ENCODE measurements at places on chromosomes 12 and 14. TPM values are rescaled to one million over a fixed set of nuclear protein-coding genes. Genes with fewer than 3 reads are reported as not detected.

DNA sequence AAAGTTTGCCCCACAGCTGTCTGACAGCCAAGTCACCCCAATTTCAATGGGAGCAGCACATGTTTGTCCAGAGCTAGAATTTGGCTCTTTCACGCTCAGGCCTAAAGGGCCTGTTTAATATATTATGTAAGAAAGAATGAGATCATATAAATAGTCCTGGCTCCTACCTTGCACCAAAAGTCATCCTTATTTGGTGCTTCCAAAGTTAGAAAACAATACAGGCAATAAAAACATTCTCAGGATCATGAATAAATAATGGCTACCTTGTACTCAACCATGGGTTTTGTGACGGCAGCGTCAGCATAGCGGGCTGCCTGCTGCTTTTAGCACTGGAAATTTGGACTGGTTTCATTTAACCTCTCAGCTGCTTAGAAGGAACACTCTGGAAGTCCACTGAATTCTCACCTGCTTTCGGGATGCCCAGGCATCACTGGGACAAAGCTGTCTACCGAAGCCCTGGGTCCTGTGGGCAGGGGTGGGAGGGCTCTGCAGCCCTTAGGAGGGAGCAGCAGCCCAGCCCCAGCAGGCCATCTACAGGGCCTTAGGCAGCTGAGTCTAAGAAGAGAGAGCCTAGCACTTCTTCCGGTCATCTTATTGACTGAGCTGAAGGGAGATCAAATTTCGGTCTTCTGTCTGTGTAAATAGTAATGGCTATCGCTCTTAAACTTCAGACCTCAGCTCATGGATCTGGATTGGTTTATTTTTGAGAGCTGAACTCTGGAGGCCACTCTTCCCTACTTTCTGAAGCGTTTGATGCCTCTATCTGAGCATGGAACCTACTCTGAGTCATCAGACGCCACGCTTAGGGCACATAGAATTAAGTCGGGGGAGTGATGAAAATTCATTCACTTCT, 106.5 kb downstream of the SAMD4A start:
- DNase-seq = no peak
- H3K4me1 ChIP-seq = peaks cover 27% of the 10 kb centered on the region
- no peak overlapping the region for H3K27ac ChIP-seq
- no peaks in the 10 kb centered on the region for H3K36me3 ChIP-seq
- H3K4me3 ChIP-seq = no peak overlapping the region

- H3K4me3 ChIP-seq = no peak overlapping the region
- H3K36me3 ChIP-seq = no peaks in the 10 kb centered on the region
- H3K27ac ChIP-seq = no peak overlapping the region
- no peaks in the 10 kb centered on the region for H3K27me3 ChIP-seq
Measured at GRCh38 chr12:65818454-65819382, 5.6 kb upstream of the HMGA2 start.

The OR6C76 gene
- not detected for total RNA-seq

DNA sequence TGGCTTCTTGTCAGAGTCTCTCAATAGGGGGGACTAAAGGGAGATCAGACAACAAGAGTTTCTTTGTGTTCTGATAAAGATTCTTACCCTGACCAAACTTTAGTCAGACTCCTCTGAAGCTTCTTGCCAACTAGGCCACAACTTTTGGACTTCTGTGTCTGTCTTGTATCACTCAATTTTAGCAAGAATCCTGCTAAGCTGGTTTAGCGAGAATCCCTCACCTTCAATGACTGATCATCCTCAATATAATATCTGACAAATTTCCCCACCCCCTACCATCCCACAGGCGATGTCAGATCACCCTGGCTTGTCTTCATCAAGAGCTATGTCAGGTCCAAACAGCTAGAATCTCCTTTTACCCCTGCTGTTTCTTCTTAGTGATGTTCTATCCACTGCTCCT, 215.2 kb downstream of the RASSF9 start:
- no peak overlapping the region for H3K27ac ChIP-seq
- H3K36me3 ChIP-seq = no peaks in the 10 kb centered on the region
- no peaks in the 10 kb centered on the region for H3K27me3 ChIP-seq
- H3K4me1 ChIP-seq = no peaks in the 10 kb centered on the region

DNA sequence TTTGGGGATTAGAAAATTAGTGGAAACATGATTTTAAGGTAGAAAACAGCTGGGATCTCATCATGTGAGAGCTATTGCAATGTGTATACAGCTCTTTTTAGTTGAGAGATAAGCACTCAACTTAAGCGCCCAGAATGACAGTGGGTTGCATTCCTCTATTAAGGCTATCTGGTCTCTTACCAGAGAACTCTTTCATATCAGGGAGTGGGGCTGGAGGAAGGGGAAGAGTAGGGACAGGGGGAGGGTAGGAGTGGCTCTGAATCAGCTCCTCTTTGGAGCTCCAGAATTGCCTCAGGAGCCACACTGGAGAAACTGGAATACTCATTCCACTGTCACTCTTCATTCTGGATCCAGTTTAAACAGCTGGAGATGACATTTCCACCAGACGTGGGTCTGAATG, 9.2 kb upstream of the PLEKHG3 start:
- no peak for DNase-seq
- no peaks in the 10 kb centered on the region for H3K27me3 ChIP-seq
- H3K4me3 ChIP-seq = no peak overlapping the region
- H3K4me1 ChIP-seq = peaks cover 5% of the 10 kb centered on the region
- H3K27ac ChIP-seq = no peak overlapping the region

DNA sequence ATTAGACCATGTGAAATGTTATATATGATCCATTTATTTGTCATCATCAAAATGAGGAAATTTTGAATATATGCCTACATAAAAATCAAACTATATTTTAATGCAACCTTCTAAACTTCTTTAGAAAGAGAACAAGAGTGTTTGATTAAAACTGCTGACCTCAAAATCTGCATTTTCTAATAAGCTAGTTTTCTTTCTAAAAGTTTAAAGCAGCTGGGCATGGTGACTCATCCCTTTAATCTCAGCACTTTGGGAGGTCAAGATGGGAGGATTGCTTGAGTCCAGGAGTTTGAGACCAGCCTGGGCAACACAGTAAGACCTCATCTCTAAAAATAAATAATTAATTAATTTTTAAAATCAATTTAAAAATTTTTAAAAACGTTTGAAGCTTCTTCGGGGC, 36.2 kb downstream of the GNPTAB start:
- no peaks in the 10 kb centered on the region for H3K4me1 ChIP-seq
- H3K4me3 ChIP-seq = no peak overlapping the region
- H3K36me3 ChIP-seq = no peaks in the 10 kb centered on the region
- H3K27me3 ChIP-seq = no peaks in the 10 kb centered on the region
- no peak overlapping the region for H3K27ac ChIP-seq
- no peak for DNase-seq

- H3K27me3 ChIP-seq = no peaks in the 10 kb centered on the region
- no peaks in the 10 kb centered on the region for H3K36me3 ChIP-seq
- no peak overlapping the region for H3K4me3 ChIP-seq
- H3K4me1 ChIP-seq = peaks cover 6% of the 10 kb centered on the region
- no peak for DNase-seq
Measured at GRCh38 chr12:45966486-45966885, 23.9 kb downstream of the SCAF11 start.

DNA sequence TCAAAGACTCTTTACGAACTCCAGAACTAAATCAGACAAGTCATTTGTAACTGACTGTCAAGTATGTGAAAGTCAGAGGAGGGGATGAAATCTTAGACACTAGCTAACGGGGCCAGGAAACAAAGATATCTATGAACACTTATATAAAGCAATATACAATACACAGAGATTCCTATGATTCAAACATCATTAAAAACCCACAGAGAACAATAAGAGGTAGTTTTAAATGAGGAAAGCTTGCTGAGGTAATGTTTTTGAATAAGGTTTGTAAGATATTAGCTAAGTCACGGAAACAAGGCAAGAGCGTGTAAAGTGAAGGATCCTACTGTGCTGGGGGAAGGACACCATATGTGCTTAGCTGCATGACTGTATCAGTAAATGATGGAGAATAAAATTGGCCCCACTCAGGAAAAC, 36.7 kb downstream of the SAV1 start:
- peaks cover 3% of the 10 kb centered on the region for H3K36me3 ChIP-seq
- no peaks in the 10 kb centered on the region for H3K4me1 ChIP-seq
- no peak overlapping the region for H3K4me3 ChIP-seq
- H3K27ac ChIP-seq = no peak overlapping the region
- no peaks in the 10 kb centered on the region for H3K27me3 ChIP-seq

DNA sequence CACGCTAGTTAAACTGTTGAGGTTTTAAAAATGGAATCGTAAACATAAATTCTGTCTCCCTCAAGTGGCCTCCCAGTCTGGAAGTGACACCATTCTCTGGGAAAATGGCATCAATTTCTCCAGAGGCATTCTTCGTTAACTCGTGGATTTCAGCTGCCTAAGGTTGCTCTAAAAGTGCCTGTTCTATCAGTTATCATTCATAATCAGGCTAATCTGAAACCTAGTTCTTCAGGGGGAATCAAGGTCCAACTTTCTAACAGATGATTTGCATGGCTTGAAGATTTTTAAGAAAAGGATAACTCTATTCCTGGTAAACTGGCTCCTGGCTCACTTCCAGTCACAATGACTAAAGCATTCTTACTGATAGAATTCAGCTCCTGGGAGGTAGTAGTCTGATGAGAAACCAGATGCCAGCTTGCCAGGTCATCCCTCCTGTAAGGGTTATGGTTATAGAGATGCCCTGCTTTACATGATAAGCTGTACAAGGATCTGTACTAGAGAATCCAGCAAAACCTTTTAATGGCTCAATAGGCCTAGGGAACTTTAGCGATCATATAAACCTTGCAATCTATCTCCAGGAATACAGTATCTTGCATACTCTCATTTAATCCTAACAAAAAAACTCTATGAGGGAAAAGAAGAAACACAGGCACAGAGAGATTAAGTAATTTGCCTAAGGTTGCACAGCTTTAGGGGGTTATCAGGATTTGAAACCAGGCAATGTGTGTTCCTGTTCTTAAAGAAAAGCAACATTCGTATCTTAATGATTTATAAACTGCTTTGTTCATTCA, 1.5 kb downstream of the L3HYPDH start:
- no peaks in the 10 kb centered on the region for H3K27me3 ChIP-seq
- peaks cover 5% of the 10 kb centered on the region for H3K36me3 ChIP-seq
- H3K4me1 ChIP-seq = peaks cover 7% of the 10 kb centered on the region
- DNase-seq = no peak
- H3K27ac ChIP-seq = no peak overlapping the region
- peak overlapping the region; percentile 77 for H3K4me3 ChIP-seq

- no peak overlapping the region for H3K27ac ChIP-seq
- no peak overlapping the region for H3K4me3 ChIP-seq
- peaks cover 3% of the 10 kb centered on the region for H3K4me1 ChIP-seq
- no peak for DNase-seq
- H3K27me3 ChIP-seq = no peaks in the 10 kb centered on the region
- H3K36me3 ChIP-seq = no peaks in the 10 kb centered on the region
Measured at GRCh38 chr12:65497660-65498059, 219.2 kb downstream of the MSRB3 start.

The CYP27B1 gene
- 3.3 TPM for total RNA-seq

The FAM161B gene
- total RNA-seq = 0.32 TPM

DNA sequence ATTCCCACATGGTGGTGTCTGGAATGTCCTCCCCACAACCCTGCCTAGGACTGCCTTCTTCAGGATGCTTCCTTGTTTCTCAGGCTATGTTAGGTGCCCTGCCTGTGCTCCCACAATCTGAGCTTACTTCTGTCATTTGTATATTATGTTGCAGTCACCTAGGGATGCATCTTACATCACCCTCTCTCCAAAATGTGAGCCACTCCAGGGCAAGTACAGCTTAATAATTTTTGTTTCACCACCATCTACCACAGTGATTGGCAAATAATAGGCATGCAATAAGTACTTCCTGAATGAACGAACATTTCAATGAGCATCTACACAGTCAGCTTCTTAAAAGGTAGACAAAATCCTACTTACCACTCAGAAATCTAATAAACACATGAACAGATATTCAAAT, 37.6 kb downstream of the ZFYVE26 start:
- H3K27ac ChIP-seq = no peak overlapping the region
- peaks cover 32% of the 10 kb centered on the region for H3K36me3 ChIP-seq
- no peak overlapping the region for H3K4me3 ChIP-seq
- H3K4me1 ChIP-seq = no peaks in the 10 kb centered on the region

The KRT73 gene
- total RNA-seq = not detected

The DCN gene
- not detected for total RNA-seq

The TAS2R30 gene
- total RNA-seq = 1.0 TPM

DNA sequence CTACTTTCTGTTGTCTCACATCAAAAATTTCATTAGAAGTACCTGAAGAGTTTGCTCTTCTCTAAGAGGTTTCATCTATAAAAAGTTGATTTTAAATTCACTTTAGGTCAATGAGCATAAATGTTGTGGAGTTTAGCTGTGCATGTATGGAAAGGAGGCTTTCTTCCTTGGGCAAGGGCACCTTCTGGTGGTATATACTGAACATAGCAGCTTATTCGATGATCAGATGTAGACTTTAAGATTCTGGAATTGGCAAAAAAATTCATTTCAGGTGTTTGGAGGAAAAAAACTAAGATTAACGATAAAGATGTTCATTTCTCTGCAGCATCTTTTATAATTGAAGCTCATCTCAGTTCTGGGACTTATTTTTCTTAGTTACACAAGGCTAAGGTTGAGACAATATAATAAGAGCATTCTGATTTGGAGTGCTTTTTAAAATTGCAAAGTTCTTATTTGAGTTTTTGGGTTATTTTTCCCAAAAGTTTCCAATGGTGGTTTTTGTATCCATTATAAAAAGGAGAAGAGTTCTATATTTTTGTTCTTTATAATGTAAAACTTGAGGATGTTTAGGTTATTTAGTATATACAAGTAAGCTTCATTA, 46.8 kb downstream of the TMEM117 start:
- H3K27ac ChIP-seq = no peak overlapping the region
- H3K27me3 ChIP-seq = no peaks in the 10 kb centered on the region
- H3K4me1 ChIP-seq = no peaks in the 10 kb centered on the region

The CLEC6A gene
- total RNA-seq = not detected

The KCNJ8 gene
- 1.4 TPM for total RNA-seq

DNA sequence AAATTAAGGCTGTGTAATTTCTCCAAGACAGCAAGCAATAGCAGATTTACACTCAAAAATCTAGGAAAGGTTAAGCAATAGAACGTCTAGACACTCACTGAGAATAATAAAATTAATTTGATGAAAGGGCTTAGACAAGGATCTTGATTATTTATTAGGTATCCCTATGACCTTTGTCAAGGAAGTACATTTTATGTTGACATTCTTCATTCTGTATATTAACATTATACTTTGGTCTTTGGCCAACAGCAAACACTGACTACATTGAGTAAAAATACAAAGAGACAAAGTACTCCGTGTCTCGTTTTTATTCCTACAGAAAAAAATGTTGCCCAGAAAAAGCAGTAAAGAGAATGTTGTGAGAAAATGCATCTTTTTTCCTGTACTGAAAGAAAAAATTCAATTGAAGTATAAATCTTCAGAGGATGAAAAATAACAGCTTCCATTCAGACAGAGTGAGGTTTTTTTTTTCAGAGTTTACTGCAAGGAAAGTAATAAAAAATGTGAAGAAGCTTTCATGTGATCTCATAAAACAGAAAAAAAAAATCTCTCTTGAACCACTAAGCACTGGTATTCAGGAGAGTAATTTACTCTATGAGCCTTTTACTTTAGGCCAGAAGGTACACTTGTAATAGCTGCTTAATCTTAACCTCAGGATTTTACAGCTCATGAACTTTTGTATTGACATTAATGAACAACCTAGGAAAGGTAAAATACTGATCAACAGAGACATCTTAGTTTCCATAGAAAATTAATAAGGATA, 605.0 kb downstream of the FSCB start:
- H3K4me3 ChIP-seq = no peak overlapping the region
- no peak overlapping the region for H3K27ac ChIP-seq
- no peaks in the 10 kb centered on the region for H3K27me3 ChIP-seq
- H3K36me3 ChIP-seq = no peaks in the 10 kb centered on the region

The PAX9 gene
- total RNA-seq = not detected

The KRT77 gene
- not detected for total RNA-seq

The RNASE1 gene
- 2.2 TPM for total RNA-seq

Data from H1 (cell line).